Mesothelial cell of epicardium (in vitro differentiated cells): ENCODE measurements at places on chromosomes 2 and 18. TPM values are rescaled to one million over a fixed set of nuclear protein-coding genes. Genes with fewer than 3 reads are reported as not detected.

The ZC3H6 gene
- total RNA-seq = 12.1 to 16.2 TPM (median 15.8 TPM) in 3 replicates

The RAD51AP2 gene
- 0.13 to 0.18 TPM (median 0.16 TPM) in 3 replicates for total RNA-seq

The ASPRV1 gene
- 2.6 to 3.6 TPM (median 3.5 TPM) in 3 replicates for total RNA-seq

The HSBP1L1 gene
- 31.8 to 35.4 TPM (median 33.9 TPM) in 3 replicates for total RNA-seq

The FEV gene
- 0.16 to 0.29 TPM (median 0.22 TPM) in 3 replicates for total RNA-seq

The SLC9A2 gene
- 0.04 TPM in 1 of 3 replicates, not detected in the others for total RNA-seq

The EVA1A gene
- total RNA-seq = 9.3 to 12.0 TPM (median 11.5 TPM) in 3 replicates

The MYO7B gene
- total RNA-seq = 0.04 to 0.55 TPM (median 0.25 TPM) in 3 replicates

The FAM124B gene
- total RNA-seq = 0.09 TPM in 1 of 3 replicates, not detected in the others

The HOXD13 gene
- total RNA-seq = 0.49 to 0.63 TPM (median 0.56 TPM) in 3 replicates

- DNase-seq = no peak
These were observed 18.9 kb upstream of the DPP4 start for GRCh38 chr2:162092658-162093556.

DNA sequence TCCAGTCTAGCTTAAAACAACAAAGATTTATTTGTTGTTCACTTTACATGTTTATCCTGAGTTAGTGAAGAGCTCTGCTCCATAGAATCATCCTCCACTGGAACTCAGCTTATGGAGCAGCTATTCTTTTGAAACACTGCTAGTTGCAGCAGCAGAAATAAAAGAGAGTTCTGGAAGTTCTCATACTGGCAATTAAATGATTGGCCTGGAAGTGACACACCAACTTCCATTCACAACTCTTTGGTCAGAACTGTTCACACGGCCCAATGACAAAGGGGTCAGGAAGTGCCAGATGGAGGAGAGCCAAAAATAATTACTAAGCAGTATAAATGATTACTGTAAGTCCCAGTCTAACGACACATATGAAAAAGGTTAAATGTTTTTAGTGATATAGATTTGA is 39.1 kb downstream of the FBXO11 start:
- DNase-seq = no peak

DNA sequence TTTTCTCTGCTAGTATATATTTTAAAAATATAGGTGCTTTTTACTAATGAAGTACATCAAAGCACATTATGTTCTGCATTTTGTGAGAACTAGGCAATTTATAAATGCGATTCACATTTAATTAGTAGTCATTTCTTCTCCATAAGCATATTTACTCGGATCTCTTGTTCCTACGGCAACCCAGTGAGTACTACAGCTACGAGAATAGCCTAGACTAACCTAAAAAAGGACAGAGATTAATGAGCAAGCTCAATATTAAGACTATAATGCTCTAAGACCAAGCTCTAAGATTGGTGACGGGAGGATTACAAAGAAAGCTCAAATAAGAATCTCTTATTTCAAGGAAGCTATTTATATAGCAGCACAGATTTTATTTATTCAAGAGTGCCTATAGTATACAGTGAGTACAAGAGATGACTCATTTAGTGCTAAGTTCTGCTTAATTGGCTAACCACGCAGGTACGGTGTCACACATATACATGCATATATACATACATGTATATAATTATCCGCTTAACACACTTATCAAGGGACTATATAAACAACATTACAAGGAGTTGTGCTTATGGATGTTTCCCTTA is 364.7 kb downstream of the GPD2 start:
- no peak for DNase-seq

DNA sequence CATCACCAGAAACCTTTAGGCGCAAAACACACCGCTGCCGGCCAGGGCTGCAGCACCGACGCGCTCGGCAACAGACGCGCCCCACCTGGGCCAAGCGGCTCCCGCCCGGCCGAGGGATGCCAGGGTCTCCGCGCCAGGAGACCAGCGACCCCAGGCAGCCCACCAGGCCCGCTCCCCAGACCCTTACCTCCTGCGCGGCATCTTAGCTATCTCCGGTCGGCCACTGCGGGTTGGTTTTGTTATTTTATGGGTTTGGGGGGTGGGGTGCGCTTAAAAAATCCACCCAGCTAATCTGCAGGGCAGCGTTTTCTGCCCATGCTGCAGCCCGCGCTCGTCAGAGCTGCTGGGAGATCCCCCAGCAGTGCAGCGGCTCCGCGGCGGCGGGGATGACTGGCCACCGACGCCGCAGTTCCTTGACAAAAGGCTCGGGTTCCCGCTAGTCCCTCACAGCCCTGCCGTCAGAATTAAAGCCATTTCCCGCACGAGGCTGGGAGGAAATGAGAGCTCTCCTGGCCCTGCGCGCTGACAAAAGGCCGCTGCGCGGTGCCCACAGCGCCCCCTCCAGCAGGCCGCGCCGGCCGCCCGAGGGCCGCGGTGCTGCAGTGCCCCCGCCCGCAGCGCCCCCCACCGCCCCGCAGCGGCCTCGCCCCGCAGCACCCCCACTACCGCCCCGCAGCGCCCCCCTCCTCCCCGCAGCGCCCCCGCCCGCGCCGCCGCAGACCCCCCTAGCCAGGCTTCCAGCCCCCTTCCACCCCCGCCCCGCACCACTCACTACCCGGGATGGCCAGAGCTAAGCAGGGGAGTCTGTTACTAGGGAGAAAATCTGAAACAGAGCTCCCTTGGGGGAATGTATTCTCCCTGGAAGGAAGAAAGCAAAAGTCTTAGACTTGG is at the start of gene ADD2:
Gene ADD2 (minus strand): TSS at position 502 of the 891 bp plus-strand sequence. CDS start 61,792 bp downstream, outside the sequence.
- DNase-seq = peak; percentile 20

- no peak for DNase-seq
These were observed 448.3 kb downstream of the CDH2 start for GRCh38 chr18:27728659-27729058.

- DNase-seq = no peak
These were observed 36.6 kb upstream of the NDUFV2 start for GRCh38 chr18:9065864-9066263.

GRCh38 chr2:223787358-223787757 is 50.0 kb downstream of the AP1S3 start:
- no peak for DNase-seq

DNA sequence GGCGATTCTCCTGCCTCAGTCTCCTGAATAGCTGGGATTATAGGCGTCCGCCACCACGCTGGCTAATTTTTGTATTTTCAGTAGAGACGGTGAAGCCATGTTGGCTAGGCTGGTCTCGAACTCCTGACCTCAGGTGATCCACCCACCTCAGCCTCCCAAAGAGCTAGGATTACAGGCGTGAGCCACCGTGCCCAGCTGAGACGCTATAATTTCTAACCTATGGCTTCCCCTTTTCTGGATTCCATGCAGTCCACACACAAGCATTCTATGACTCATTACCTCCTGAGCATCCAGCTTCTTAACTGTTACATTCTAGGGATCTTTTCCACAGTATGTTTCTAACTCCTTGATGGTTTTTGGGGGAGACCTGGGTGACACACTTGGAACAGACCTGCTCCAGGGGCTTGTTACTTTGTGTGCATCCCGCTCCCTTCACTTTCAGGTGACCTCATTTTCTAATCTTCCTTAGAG is 11.8 kb upstream of the KCMF1 start:
- no peak for DNase-seq

GRCh38 chr2:103859238-103859637 is 994.7 kb upstream of the POU3F3 start:
- no peak for DNase-seq

DNA sequence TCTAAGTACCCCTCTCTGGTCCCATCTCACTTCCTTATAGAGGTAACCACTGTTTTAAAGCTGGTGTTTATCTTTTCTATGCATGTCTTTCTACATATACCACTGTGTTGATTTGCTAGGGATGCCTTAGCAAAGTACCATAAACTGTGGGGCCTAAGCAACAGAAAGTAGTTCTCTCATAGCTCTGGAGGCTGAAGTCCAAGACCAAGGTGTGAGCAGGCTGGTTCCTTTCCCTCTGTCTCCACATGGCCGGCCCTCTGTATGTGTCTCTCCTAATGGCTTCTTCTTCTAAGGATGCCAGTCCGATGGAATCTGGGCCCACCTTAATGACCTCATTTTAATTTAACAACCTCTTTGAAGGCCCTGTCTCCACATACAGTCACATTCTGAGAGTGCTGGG is 40.8 kb upstream of the ROCK2 start:
- DNase-seq = no peak

- no peak for DNase-seq
These were observed 198.2 kb downstream of the ZFP36L2 start for GRCh38 chr2:43028188-43028587.

- DNase-seq = no peak
These were observed 644 bp upstream of the DYM start for GRCh38 chr18:49460976-49461601.

DNA sequence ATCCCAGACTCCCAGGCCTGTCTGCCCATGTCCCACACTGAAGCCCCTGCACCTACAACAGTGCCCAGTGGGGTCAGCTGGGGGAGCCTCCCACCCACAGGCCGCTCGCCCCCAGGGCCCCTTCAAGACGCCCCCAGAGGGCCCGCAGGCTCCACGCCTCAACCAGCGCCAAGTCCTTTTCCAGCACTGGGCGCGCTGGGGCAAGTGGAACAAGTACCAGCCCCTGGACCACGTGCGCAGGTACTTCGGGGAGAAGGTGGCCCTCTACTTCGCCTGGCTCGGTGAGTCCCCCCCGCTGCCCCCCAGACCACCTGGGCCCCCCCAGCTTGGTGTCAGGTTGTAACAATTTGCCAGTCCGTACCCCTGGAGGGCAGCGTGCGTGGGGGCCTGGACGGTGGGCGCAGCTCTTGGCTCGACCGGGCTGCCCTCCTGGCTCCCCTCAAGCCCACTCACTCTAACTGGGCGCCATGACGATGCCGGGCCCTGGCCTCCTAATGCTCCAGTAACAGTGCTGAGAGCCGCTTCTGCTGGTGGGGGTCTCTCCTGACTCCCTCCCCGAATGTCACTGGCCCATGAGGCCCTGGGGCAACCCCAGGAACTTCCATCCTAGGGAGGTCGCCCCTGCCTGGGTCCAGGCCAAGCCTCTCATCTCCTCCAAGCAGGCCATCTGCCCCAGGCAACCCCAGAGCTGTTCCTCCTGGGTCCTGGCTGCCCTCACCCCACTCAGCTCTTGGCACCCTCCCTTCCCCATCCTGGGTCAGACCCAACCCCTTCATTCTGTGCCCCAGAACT is 14.9 kb downstream of the ANO7 start:
- DNase-seq = no peak

GRCh38 chr2:59217360-59217759 is 976.2 kb upstream of the FANCL start:
- no peak for DNase-seq

- no peak for DNase-seq
These were observed 17.7 kb upstream of the CYP1B1 start for GRCh38 chr2:38093527-38094165.

- no peak for DNase-seq
These were observed 78.2 kb downstream of the TCF4 start for GRCh38 chr18:55509631-55510324.

DNA sequence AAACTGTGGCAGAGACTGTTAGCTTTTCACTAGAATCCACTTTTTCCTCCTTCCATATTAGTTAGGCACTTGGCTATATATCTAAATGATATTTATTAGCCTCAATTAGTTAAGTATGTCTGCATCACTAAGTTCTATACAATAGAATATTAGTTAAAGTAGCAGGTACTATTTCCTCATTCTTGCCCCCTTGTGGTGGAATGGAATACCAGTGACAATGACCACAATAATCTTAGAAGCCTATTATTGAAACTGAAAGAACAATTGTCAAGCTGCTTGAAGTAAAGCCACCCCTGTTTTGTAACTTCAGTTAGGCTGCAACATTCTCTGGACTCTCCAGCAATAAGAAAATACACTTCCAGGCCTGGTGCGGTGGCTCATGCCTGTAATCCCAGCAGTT is 476.3 kb upstream of the VWC2L start:
- no peak for DNase-seq

- no peak for DNase-seq
These were observed 65.8 kb downstream of the RBMS1 start for GRCh38 chr2:160427629-160428404.

- no peak for DNase-seq
These were observed 80.9 kb downstream of the CHRNA1 start for GRCh38 chr2:174683392-174683759.

DNA sequence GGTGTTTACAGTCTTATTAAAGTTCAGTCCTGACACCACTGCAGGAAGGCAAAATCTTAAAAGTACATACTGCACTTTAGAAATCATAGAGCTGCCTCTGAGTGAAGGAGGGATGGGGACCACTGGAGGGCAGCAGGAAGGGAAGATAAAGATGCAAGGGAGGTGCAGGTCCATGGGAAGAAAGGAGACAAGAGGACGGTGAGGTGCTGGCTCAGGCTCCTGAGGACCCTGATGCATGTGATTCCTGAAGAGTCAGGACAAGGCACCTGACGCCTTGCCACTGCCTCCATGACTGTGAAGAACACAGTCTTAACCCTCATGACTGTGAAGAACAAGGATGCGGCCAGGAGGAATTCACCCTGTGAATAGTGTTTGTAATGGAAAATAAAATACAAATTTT is 116.2 kb upstream of the NPAS2 start:
- DNase-seq = no peak

- DNase-seq = no peak
These were observed 43.0 kb upstream of the CHMP1B start for GRCh38 chr18:11808001-11808855.

DNA sequence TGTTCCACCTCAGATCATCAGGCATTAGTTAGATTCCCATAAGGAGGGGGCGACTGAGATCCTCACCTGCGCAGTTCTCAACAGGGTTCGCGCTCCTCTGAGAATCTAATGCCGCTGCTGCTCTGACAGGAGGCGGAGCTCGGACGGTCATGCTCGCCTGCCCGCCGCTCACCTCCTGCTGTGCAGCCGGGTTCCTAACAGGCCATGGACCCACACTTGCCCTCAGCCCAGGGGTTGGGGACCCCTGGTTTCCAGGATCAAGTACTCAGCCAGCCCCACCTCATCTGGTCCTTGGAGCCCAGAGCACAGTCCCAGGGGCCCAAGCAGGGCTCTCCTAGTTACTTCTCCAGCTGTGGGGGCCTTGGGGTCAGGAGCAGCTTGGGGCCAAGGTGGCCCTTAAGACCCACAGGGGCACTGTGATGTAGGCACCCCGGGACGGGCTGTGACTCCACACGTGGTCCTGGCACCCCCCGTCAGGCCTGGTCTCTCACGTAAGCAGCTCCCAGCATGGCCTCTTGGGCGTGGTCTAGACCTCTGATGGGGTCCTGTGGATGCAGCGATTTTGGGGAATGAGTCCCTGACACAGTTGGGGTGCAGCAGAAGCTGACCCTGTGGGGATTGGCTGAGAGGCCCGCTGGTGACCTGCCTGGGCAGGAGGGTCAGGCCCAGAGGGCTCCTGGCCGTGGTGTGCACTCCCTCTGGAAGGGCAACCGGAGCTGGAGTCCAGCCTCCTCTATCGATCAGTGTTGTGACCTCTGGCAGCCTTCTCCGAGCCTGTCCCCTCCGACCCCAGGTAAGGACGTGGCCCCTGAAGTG is 28.3 kb upstream of the OTOS start:
- DNase-seq = no peak

DNA sequence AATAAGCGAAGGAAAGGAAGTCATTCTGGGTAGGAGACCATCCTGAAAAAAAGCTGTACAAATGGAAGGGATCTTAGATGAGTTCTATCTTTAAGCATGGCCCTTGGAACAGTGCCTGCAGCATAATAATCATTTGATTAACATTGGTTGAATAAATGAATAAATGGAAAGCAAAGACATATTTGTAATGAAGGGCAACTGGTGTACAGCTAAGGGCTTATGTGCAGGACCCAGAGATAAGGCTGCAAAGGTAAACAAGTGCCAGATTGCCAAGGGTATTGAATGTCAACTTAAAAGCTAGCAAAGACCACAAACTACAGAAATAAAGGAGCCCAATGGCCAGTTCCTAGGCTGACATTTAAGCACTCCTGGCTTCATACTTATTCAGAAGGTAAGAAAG is 19.4 kb downstream of the IMMT start:
- DNase-seq = no peak

- no peak for DNase-seq
These were observed 80.6 kb downstream of the TEX51 start for GRCh38 chr2:126979039-126980003.
